ENCODE measurements at places on chromosomes 7 and 10. TPM values are rescaled to one million over a fixed set of nuclear protein-coding genes. Genes with fewer than 3 reads are reported as not detected.

DNA sequence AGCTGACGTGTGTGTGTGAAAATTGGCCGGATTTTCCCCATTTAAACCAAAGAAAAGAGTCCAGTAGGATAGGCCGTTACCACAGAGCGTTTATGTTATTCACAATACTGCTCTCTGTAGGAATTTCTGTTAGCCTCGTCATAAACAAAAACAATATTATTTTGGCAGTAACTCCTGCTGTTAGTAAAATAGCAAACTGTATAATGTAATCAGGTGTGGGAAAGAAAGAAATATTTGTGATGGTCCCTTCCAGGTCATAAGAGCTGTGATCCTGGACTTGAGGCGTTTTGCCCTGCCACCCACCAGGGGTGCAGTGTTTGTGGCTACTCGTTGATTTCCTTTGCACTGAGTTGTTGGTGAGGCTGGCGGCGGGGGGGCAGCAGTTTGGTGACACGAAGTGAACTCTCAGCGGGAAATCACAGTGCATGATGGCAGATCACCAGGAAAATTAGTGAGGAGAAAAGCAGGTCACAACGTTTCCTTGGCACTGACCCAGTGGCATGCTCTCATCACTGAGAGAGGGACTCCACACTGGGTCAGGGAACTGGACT is 2.8 kb downstream of the EEPD1 start:
- no peak for DNase-seq

DNA sequence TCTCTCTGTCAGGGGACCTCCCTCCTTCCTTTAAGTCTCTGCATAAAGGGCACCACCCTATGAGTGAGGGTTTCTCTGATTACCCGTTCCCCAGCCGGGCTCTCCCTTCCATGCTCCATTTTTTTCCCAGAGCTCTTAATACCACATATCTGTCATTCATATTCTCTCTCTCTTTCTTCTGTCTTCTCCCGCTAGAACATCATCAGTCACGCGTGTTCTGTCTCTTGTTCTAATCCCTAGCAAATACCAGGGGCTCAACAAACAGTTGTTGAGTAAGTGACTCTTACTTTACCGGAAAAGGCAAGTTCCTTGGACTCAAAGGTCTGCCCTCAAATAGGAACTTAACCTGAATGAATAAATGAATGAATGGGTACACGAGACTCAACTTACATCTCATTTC is 68.5 kb downstream of the RSU1 start:
- DNase-seq = no peak

GRCh38 chr10:48456361-48456804 is 148.5 kb downstream of the ARHGAP22 start:
- peak; percentile 56 for DNase-seq

DNA sequence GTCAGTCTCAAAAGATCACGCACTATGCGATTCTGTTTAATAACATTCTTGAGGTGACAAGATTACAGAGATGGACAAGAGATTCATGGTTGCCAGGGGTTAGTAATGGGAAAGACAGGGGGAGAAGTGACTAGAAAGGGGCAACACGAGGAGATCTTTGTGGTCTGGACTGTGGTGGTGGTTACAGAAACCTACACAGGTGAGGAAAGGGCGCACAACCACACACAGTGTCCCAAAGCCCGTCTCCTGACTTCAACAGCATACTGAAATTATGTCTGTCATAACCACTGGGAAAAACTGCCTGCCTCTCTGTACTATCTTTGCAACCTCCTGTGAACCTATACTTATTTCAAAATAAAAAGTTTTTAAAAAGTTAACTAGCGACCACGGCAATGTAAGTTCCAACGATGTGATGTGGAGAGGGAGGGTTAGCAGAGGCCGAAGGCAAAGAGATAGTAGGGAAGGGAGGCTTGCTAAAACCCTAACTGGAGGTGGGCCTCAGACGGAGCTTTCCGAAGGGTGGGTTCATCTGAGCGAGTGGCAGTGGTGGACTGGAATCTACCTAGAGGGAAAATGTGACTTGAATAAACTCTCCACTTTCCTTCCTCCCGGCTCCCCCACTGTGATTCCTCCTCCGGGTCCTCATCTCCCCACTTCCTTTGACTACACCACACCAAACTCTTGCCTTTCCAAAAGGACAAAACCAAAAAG is 43.7 kb downstream of the GNA12 start:
- no peak for DNase-seq

CPN1 gene
- 3.8 TPM for polyA plus RNA-seq

All from renal pelvis (tissue), 12 donors.